ENCODE measurements at places on chromosomes 1 and 21. TPM values are rescaled to one million over a fixed set of nuclear protein-coding genes. Genes with fewer than 3 reads are reported as not detected.

RIMS3 gene
- 31.9 TPM for total RNA-seq

CD58 gene
- total RNA-seq, result 5.3 TPM

PCP4 gene
- total RNA-seq, result 2.5 TPM

ANKRD65 gene
- total RNA-seq, result 1.6 TPM

GNAI3 gene
- 16.6 TPM for total RNA-seq

Data from parietal lobe (tissue), 2 donors.